ENCODE measurements at places on chromosomes 7 and 10.
A peak's percentile ranks its signal among the peaks of the same experiment; 100 is the strongest.

DNA sequence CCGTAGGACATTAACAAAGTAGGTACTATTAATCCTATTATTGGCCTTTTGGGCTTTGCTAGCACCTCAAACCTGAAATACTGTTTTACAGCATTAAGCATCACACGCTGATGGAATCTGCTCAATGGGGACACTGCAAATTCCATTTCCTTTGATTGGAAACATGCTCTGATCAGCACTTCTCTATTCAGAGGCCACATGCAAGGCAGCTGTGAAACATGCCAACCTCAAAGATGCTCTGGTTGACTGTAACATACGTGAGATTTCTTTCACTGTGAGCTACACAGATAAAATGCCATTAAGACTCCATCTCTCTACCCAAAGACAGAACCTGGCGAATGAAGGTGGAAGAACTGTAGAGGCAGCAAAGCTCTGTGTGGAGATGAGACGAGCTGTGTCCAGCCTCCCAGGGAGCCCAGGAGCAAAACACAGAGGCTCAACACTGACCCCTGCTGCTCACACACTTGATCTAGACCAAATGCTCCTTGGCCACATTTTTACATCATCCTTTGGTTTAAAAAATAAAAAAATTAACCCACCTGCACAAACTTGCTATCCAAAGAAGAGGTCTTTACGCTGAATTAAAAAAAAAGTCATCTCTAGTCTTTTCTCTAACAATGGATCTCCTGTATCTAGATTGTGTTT is 8.0 kb downstream of the RSU1 start:
- peak; percentile 32 for DNase-seq

DNA sequence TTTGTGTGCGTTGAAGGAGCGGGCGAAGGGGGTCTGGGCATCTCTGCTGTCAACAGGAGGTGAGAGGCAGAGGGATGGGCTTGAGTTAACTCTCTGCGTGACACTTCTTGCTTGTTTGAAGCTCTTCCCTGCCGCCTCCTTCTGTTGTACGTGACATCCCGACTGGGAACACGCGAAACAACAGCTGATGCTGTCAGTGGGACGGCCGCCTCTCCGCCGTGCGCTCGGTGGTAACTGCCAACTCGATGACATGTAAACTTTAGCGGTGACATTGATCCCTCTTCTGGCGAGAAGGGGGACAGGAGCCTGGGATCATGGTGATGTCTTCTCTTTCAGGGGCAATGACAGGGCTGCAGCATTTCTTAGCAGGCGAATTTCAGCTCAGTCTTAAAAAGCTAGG is 394.5 kb downstream of the TYW1 start:
- no peak for DNase-seq

GRCh38 chr10:128062881-128063563 is 63.2 kb downstream of the MKI67 start:
- peak; percentile 24 for DNase-seq

GRCh38 chr10:30818854-30819253 is 189.3 kb upstream of the LYZL2 start:
- no peak for DNase-seq

DNA sequence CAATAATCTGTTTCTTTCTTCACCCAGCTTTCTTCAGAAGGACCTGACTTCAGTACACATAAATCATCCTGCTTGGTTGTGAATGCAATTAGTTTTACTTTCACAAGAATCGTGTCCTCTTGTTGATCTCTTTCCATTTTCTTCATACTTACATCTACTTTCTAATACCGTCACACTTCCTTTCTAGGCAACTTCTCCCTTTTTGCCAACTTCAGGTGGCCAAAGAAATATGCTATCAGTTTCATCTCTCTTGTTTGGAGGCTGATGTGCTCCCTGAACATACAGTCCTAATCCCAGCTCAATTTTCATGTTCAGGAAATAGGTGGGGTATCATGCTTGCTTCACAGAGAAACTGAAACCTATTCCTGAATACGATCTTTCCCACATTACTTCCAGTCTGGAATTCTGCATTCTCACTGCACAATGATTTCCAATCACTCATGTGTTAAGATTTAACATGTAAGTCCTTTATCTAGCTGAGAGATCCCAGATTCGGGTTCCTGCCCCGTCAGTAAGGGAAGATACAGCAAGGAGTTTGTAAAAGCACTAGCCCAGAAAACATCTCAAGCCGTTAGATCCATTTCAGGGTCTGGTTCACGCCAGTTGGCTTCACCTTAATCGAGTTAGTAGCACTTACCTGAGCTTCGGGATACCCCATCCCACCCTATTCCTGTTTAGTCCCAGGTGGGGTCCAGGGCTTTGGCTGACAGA is 994 bp downstream of the SLC25A28 start:
- no peak for DNase-seq

GRCh38 chr7:148238761-148239325 is 351.7 kb upstream of the C7orf33 start:
- no peak for DNase-seq

GRCh38 chr10:70564901-70565351 is 37.6 kb downstream of the PRF1 start:
- no peak for DNase-seq

- DNase-seq: no peak
These were observed 289.7 kb downstream of the FRMD4A start for GRCh38 chr10:14040787-14041631.

DNA sequence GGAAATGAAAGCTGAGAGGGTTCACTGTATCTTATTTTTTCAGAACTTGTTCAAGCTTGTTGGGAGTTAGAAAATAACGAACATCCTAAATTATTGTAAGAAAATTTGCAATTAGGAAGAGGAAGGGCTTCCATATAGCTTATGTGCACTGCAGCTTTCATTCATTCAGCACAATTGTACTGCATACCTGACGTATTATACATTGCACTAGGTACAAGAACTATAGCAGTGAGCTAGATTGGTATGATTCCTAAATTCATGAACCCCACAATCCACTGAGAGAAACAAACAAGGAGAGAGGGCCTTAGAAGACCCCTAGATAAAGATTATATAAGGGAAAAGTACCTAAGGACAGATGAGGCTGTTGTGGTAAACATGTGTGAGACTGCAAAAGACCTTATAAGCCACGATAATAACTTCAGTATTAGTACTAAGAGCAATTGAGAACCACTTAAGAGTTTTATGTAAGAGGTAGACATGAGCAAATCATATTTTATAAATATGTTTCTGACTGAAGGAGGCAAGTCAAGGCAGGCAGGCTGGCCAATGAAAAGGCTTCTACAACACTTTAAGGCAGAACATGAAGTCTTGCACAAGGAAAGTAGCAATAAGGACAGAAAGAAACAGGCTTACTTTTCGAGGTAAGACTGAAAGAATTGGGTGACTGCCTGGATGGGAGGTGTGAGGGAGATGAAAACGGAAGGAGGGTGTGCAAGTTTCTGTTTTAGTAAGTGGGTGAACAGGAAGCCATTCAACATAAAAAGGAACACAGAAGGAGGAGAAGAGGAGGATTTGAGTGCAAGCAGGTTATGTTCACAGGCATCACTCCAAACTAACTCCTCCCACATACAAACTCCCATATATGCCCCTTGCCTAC is 77.9 kb upstream of the LRRN3 start:
- DNase-seq: no peak

- DNase-seq: no peak
These were observed 280.2 kb upstream of the HGF start for GRCh38 chr7:82049891-82050533.

- DNase-seq: no peak
These were observed 21.5 kb downstream of the PDGFA start for GRCh38 chr7:497946-498655.

DNA sequence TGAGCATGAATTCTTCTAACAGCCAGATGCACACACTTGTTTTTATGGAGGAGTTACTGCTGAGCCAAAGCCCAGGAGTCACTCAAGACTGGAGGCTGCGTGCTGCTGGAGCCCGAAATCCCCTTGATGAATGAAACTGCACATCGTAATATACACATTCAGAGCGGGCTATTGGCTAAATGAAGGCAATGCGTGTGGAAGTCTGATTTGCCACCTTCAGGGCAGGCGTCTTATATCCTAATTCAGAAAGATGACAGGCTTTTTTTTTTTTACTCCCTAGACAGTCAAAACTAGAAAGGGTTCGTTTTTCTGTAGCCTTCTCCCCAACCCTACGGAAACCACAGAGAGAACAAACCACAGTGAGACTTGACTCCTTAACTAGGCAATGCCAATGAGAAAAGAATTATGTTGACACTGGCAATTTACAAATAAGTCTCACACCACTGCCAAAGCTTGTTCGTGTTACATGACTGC is 227.2 kb upstream of the KLF14 start:
- DNase-seq: peak; percentile 69

- DNase-seq: no peak
These were observed 275.4 kb upstream of the NEBL start for GRCh38 chr10:21172542-21172929.

GRCh38 chr7:47475880-47476227 is 106.1 kb downstream of the TNS3 start:
- no peak for DNase-seq

DNA sequence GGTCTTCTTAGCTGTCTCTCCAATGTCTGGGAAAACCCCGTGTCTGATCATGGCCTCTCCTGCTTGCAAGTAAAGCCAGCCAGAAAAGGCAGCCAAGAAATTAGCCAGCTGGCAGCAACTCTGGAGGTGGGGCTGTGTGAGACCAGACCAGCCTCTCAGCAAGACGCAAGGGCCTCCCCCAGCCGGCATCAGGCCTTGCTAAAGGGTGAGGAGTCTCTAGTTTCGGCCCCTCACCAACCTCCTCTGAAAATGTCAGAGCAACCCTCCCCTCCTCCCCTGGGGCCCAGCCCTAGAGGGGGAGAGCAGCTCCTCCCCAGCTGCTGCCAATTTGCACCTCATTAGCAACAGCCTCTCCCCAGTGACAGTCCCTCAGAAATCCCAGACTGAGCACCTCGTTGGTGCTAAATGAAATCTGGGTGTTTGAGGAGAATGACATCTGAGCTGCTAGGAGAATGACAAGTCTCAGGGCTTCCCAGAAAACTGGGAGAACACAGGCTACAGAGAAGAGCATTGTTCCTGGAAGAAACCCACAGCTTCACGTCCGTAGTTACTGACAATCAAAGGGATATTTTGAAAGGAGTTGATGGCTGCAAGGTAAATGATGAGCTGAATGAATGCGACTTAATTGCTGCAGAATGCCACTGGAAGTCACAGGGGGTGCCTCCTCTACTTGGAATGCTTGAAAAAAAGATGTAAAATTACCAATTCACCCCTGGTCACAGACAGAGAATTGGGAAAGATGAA is 25.9 kb downstream of the DGKI start:
- DNase-seq: no peak

DNA sequence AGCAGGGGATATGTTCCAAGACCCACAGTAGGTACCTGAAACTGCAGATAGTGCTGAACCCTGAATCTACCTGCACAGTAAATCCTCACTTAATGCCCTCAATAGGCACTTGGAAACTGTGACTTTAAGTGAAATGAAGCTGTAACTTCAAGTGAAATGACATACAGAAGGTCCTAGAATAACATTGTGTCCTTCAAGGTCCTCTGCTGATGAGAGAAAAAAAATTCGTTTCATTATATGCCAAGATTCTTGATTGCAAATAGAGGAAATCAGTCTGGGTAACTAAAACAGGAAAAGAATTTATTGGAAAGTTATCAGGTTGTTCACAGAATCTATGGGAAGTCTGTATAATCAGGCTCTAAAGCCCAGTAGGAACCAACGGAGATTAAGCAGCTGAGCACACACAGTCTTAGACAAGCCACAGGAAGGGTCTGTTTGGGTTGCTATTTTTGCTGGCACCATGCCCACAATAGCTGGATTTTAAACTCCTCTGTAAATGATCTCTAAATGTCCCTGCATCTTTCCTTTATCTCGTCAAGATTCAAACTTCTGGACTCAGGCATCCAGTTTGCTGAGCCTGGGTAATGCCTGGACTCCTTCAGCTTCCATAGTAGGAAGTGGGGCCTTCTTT is 57.5 kb downstream of the EXOC4 start:
- DNase-seq: no peak

GRCh38 chr7:159031135-159031701 is 113.4 kb downstream of the VIPR2 start:
- DNase-seq: no peak

DNA sequence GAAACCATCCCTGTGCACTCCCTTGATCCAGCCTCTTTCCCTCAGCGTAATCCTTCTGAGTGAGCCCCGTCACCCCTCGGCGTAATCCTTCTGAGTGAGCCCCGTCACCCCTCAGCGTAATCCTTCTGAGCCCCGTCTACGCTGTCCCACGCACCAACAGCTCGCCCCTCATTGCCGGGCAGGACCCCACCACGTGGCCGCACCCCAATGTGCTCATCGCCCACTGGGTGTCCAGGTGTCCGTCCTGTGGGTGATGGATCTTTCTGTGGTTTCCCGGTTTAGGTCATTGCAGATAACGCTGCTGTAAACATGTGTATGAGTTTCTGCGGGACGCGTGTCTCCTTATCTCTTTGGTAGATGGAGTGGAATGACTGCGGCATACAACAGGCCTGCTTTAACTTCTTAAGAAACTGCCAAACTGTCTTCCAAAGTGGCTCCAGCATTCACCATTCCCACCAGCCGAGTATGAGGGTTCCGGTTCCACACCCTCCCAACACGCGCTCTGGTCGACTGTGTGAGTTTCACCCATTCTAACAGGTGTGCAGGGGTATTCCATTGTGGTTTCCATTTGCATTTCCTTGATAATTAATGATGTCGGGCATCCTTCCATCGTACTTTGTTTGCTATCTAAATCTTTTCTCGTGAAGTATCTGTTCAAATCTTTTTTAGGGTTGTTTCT is 42.1 kb upstream of the NKX6-2 start:
- no peak for DNase-seq

DNA sequence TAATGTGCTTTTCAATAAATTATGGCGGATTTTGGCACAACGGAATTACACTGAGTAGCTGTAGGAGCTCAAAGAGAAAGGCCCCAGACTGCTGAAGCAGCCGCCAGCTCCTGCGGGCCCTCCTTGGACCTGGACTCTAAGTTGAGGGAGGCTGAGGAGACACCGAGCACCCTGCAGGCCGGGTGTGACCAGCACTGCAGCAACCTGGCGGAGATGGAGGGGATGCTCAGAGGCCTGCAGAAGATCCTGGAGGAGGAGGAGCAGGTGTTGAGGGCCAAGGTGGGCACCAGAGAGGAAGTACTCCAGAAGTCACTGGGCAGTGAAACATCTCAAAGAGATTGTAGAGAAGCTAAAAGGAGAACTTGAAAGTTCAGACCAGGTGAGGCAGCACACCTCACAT is 33.0 kb upstream of the POM121L12 start:
- no peak for DNase-seq

- DNase-seq: no peak
These were observed 314.1 kb upstream of the ETV1 start for GRCh38 chr7:14303536-14303935.

DNA sequence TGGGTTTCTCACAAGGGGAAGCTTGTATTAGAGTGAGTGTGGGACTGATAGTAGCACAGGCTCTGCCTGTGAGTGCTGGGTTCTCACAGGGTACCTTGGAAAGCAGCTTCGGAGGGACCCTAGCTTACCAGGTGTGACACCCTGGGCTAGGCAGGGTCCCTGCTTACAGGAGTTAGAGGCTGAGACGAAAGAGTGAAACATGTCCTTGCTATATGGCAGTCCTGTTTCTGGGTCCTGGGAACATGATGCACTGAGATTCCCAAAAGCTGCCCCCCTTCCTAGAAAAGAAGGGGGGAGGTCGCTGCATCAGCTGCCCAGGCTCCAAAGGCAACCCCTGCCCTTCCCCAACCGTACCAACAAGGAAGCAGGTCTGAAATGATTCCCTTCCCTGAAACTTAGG is 6.3 kb upstream of the ARHGAP22 start:
- no peak for DNase-seq

GRCh38 chr7:84274029-84274638 is 79.5 kb upstream of the SEMA3A start:
- no peak for DNase-seq
